Putamen (tissue), 1 donor: ENCODE measurements at places on chromosomes 6 and 20.

DNA sequence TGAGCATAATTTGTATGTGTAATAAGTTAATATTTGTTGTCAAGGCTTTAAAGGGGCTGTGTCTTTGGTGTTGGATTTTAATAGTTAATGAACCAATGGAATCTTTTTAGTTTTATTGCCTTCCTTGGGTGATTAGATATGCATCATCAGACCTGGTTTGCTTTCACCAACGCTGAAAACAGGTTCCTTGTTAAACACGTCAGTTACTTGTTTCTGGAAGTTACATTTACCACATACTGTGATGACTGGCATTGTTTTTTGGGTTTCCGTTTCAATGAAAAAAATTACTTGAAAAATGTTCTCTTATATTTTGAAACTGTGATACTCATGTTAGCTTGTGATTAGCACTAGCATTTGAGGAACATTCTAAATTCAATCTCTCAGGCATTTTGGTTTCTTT is 58.6 kb upstream of the RNF144B start:
- no peak for DNase-seq

GRCh38 chr20:24912397-24913075 is 36.5 kb upstream of the CST7 start:
- no peak for DNase-seq

DNA sequence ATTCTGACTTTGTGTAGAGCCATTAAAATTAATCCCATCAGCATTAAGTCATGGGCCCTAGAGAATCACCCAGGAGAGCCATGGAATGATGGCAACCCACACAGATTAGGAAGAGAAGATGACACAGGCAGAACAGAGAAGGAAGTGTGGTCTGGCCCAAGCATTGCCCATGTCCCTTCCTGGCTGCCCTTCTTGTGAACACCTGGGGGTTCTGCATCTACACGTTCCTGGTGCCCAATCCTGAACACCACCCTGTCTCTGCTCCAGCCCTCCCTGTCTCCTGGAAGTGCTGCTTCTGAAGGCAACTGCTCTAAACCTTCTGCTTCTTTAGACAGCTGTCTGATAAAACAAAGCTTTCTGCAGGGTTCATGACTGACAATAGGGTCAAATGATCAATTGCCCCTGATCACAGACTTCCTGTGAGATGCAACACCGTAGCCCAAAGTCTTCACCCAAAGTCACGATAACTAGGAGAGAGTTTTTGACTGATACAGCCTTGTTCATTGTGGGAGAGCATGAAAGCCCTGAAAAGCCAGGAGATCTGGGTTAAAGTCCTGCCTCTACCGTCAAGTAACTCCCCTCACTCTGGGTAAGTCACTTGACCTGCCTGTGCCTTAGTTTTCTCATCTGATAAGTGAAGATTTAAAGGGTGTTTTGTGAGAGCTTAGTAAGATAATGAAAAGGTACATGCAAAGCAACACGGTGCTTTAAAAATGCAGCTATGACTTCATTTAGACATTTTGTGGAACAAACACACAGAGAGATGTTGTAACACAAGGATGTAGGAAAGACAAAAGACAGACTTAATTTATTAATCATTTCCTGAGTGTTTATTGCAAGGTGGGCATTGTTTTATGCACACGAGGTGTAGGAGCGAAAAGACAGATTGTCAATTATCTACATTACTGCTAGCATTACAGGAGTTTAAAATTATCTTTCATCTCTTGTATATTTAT is 291.2 kb upstream of the STXBP5 start:
- no peak for DNase-seq

DNA sequence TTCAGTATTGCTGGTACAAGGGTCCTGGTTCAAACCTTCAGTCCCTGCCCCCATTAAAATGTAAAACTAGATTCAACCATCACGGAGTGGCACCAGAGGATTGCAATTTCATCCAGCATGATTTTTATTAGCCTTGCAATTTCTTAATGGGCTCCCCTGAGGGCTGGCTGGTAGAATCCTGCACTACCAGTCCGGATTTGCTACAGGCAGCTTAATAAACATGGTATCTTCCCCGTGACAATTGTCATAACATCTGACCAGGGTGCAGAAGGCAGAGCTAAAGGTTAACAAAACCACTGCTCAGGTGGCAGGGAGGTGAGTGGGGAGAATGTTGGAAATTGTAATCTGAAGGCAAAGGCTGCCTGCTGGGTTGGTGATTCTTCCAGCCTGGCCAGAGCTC is 94.5 kb downstream of the PKHD1 start:
- no peak for DNase-seq

DNA sequence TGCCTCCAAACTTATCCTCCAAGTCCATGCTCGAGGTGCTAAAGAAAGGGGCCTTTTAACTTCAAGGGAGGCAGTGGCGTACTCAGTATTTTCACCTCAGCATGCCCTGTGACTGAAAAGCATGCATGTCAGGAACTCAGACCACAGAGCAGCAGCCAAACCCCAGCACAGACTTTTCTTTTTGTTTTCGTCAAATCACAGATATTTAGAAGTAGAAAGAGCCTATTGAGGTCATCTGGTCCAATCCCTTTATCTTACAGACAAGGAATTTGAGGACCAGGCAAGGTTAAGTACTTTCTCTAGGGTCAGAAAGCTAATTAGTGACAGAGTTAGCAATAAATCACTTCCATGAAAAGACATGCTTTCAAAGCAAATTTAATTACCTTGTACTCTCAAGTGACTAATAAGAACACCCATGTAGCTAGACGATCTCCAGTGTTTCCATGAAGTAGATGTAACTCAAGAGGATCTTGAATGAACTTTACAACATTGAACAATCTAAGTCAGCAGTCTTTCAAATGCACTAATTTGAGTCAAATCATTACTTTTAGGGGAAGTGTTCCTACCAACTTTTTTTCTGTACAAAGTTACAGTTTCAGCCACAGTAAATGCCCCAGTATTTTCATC is 35.9 kb downstream of the MOXD1 start:
- DNase-seq, result no peak

DNA sequence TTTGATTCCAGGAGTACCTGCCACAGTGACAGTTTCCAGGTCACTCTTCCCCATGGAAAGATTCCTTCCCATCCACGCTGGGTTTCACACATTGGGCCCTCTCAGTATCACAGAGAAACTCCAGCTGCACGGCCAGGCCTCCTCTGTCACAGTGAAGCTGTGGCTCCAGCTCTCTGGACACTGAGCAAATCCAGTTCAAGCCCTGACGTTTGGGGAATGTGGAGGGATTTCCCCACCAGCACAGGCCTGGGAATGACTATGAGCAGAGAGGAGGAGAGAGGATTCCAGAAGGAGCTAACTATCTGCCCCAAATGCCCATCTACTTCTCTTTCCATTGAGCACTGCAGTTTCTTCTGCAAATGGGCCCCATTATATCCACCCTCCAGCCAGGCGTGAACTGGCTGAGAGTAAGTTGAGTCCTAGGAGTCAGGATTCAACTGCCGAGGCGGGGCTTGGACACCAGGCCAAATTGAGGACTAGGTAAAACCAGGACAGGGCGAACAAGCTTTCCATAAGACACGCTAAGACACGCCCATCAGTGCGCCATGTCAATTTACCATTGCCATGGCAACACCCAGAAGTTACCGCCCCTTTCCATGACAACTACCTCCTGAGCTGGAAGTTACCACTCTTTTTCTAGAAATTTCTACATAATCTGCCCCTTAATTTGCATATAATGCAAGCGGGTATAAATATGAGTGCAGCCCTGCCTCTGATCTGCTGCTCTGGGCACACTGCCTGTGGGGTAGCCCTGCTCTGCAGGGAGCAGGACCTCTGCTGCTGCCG is 9.2 kb upstream of the BNIP5 start:
- DNase-seq, result no peak
